ENCODE measurements at places on chromosomes 1 and 21. TPM values are rescaled to one million over a fixed set of nuclear protein-coding genes. Genes with fewer than 3 reads are reported as not detected.

CD53 gene
- total RNA-seq = not detected

LEFTY2 gene
- not detected for total RNA-seq

CD164L2 gene
- not detected for total RNA-seq

HTR1D gene
- total RNA-seq = not detected

HSF2BP gene
- 1.2 TPM for total RNA-seq

RGSL1 gene
- total RNA-seq = not detected

PTGS2 gene
- 32.6 TPM for total RNA-seq

ASCL5 gene
- not detected for total RNA-seq

NGF gene
- total RNA-seq = 7.7 TPM

MARK1 gene
- 1.3 TPM for total RNA-seq

KLF18 gene
- total RNA-seq = not detected

RGS4 gene
- 628 TPM for total RNA-seq

GPR25 gene
- total RNA-seq = not detected

FBXO2 gene
- total RNA-seq = 0.25 TPM

LCE1E gene
- not detected for total RNA-seq

GJC2 gene
- 3.2 TPM for total RNA-seq

CYYR1 gene
- 0.13 TPM for total RNA-seq

TFF2 gene
- not detected for total RNA-seq

NUF2 gene
- 9.7 TPM for total RNA-seq

SH2D5 gene
- 2.5 TPM for total RNA-seq

KCNE2 gene
- not detected for total RNA-seq

MPL gene
- total RNA-seq = not detected

SCCPDH gene
- 34.4 TPM for total RNA-seq

TDRD10 gene
- total RNA-seq = 0.06 TPM

ZNF697 gene
- 5.6 TPM for total RNA-seq

MTARC1 gene
- 1.1 TPM for total RNA-seq

DPT gene
- 0.93 TPM for total RNA-seq

NEXN gene
- 26.5 TPM for total RNA-seq

TAF13 gene
- total RNA-seq = 107 TPM

OR2T11 gene
- not detected for total RNA-seq

SHISA4 gene
- 13.9 TPM for total RNA-seq

AKR7A3 gene
- 0.50 TPM for total RNA-seq

NBPF4 gene
- total RNA-seq = not detected

SV2A gene
- 5.8 TPM for total RNA-seq

LPAR3 gene
- total RNA-seq = 0.13 TPM

KRTAP7-1 gene
- total RNA-seq = not detected

INSRR gene
- total RNA-seq = under 0.01 TPM

ADORA1 gene
- total RNA-seq = not detected

OR2AK2 gene
- total RNA-seq = not detected

POGZ gene
- 12.0 TPM for total RNA-seq

DTL gene
- 11.4 TPM for total RNA-seq

TMEM269 gene
- total RNA-seq = not detected

Data from aortic smooth muscle cell (primary cell).